ENCODE measurements at places on chromosomes 12 and 14.

DNA sequence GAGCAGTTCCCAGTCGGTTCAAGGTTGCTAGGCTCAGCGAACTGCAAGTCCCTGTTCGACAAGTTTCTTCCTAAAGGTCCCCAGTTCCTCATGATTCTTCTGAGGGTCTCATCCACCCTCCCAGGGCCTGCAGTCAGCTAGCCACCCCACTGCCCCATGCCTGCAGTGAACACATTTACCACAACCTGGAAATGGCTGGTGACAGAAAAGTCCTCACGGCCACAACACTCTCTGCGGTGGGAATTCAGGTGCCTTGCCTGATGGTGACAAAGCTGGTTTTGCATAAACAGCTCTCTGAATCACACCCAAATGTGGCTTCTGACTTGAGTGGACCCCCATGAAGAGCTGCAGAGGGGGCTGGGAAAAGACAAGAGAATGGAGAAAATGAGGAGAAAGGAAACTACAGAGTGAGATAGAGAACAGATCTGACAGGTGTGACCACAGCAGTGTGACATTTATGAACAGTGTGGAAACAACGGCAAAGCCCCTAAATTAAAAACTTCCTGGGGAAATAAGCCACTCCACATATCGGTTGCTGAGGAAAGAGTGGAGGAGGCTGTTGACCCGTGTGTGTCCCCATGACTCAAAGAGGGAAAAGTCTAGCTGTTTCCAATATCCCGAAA, 1.3 kb upstream of the CD27 start:
- no peak for DNase-seq

GRCh38 chr14:69822456-69822855, 25.4 kb upstream of the SLC10A1 start:
- no peak for DNase-seq

DNA sequence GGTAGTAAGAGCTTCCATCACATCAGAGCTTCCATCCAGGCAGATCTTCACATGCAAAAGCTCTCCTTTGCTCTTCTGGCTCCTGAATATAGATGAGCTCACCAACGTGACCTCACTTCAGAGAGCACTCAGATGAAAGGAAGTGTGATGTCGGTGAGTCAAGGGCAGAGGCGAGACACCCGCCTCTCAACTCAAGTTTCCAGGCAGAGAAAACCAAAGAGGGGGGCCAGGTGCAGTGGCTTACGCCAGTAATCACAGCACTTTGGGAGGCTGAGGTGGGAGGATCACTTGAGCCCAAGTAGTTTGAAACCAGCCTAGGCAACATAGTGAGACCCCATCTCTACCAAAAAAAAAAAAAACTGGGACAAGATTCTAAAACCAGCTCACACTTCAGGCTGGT, 126.9 kb downstream of the DUSP6 start:
- no peak for DNase-seq

DNA sequence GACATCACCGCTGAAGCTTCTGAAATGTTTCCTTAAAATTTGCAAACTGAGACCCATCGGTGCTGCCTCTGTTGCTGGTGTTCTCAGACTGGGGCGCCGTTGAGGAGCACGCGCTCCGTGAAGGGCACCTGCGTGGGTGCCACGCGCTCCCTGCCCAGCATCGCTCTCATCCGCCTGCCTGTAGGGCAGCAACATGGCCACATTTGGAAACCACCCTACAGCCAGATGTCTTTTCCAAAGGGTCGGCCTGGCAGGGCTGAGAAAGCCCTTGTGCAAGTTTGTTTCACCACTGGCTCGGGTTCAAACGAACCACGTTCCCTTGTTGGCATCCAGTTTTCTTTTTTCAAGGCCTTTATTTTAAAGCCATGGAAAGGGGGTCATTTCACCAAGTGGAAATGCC, 13.9 kb downstream of the ADGRD1 start:
- no peak for DNase-seq
